Gastroesophageal sphincter (tissue), 4 donors: ENCODE measurements at places on chromosomes 11 and 22.

DNA sequence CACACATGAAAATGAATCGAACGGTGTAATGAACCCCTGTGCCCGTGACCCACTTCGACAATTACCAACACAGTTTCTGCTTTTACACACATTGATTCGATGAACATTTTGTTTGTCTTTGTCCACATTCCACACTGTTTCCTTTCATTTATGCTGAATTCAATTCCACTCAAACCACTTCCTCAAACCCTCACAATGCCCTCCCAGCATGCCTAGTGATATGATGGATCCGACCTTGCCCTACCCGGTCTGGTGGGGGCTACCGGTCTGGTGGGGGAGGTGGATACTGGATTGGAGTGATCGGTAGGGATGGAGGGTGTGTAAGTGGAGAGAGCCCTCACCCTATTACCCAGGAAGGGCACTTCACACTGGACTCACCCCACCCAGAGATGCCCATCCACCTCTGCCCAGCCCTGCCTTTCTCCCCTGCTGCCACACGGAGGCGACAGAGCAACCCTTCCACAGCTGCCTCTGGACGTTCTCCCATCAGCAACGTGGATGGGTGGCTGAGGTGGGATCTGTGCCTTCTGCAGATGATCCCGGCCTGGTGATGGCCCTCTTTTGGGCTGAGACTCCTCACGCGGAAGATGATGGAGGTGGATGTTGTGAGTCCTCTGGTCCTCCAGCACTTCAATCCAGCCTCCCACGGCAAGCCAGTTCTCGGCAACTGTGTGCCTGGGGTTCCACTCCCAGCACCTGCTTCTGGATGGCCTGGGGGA is 33.0 kb upstream of the P2RY2 start:
- peaks cover 4% of the 10 kb centered on the region for H3K27me3 ChIP-seq
- no peak overlapping the region for H3K4me3 ChIP-seq
- no peak overlapping the region for H3K27ac ChIP-seq
- no peaks in the 10 kb centered on the region for H3K36me3 ChIP-seq

- no peak overlapping the region for H3K27ac ChIP-seq
- H3K36me3 ChIP-seq, result no peaks in the 10 kb centered on the region
- no peak overlapping the region for H3K4me3 ChIP-seq
- ATAC-seq, result peak; percentile 46
- H3K27me3 ChIP-seq, result no peaks in the 10 kb centered on the region
Measured at GRCh38 chr11:35105319-35106079, 33.5 kb upstream of the CD44 start.

DNA sequence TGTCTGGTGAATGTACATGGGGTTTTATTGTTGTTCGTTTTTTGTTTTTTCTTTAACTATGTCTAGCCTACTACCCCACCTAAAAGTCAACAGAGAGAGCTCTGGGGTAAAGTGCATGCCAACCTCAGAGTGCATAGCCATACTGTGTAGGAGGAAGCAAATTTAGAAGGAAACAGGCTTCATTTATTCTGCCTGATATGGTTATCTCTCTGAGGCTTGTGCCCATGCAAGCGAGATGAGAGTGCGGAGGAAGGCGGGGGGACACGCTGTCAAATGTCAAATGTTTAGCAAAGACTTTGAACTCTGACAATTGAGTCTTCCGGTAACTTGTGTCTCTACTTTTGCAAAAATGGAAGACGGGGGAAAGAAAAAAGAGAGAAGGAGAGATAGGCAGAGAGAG is 295.5 kb downstream of the ETS1 start:
- H3K27me3 ChIP-seq, result no peaks in the 10 kb centered on the region
- no peak for ATAC-seq
- no peaks in the 10 kb centered on the region for H3K36me3 ChIP-seq
- no peak overlapping the region for H3K4me3 ChIP-seq
- no peak overlapping the region for H3K27ac ChIP-seq
- peaks cover 38% of the 10 kb centered on the region for H3K4me1 ChIP-seq

DNA sequence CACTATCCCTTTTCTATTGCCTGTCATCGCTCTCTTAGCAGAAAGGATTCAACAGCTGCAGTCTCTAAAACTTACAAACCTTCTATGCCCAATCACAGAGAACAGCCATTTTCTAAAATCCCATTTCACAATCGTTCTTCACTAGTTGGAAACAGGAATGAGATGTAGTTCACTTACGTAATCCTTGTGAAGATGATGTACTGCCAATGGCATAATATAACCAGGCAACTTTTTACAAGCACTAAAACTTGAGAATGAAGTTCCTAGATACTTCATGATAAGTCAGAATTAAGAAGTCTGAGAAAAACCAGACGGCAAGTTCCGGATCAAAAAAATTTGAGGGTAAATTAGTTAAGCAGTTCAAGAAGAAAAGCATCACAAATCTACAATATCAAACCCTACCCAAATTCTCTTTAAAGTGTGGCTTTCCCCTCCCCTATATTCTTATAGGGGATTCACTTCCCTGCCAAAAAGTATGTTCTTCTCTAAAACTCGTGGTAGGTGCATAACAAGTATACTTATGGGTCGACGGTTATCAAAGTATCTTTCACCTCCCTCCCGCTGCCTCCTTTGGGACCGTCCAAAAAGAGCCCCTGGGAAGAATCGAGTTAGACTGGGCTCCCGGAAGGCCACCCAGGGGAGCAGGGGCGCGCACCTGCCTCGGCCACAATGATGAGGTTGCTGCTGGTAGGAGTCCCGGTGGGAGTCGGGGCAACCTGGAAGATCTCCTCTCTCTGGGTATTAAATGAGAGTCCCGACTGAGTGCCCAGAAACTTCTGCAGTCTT is 666 bp downstream of the MSANTD4 start:
- peak overlapping the region; percentile 89 for H3K27ac ChIP-seq
- H3K4me3 ChIP-seq, result peak overlapping the region; percentile 88
- peaks cover 6% of the 10 kb centered on the region for H3K4me1 ChIP-seq
- ATAC-seq, result no peak

GRCh38 chr11:40037005-40037404 is 1422.4 kb downstream of the LRRC4C start:
- no peak for ATAC-seq
- H3K4me1 ChIP-seq, result no peaks in the 10 kb centered on the region
- H3K36me3 ChIP-seq, result no peaks in the 10 kb centered on the region
- no peaks in the 10 kb centered on the region for H3K27me3 ChIP-seq
- no peak overlapping the region for H3K27ac ChIP-seq

DNA sequence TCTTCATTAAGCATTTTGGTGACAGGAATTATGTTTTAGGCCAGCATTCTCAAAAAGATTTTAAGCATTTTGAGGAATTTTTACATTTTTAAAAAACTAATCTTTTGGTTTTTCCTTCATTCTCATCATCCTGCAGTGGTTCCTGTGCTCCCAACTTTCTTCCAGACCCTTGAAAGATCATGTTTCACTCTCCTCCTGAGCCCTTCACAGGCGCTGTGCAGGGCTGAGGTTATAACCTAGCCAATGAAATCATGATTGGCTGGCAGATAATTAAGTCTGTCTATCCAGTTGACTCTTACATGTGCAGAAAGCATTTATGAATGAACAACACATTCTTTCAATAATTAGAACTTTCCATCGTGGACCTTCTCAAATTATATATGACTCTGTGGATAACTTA is 226.3 kb downstream of the DDX10 start:
- no peak overlapping the region for H3K4me3 ChIP-seq
- no peaks in the 10 kb centered on the region for H3K4me1 ChIP-seq
- no peaks in the 10 kb centered on the region for H3K36me3 ChIP-seq
- no peak overlapping the region for H3K27ac ChIP-seq

DNA sequence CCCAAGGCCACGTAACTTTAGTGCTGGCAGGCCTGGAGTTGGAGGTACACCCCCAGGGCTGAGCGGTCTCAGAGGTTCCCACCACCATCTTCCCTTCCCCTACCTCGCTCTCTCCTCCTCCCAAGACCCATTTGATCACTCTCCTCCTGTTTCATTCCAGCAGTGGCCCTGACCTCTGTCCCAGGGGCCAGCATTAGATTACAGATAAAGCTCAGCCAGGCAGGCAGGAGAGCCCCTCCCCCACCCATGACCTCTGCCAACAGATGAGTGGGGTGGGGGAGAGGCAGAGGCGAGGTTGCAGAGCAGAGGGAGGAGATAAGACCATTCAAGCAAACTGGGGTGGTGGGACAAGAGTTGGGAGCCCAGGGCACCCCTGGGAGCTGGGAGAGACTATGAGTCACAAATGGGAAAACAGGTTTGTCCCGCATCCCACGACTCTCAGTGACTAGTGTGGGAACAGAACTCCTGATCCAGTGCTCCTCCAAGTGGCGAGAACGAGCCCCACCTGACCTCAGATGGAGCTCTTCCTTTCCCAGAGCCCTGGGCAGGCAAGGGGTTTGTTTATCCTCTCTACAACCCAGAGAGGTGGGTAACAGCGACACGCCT is 367.9 kb downstream of the MN1 start:
- ATAC-seq, result no peak
- H3K27ac ChIP-seq, result no peak overlapping the region
- peaks cover 7% of the 10 kb centered on the region for H3K27me3 ChIP-seq
- no peaks in the 10 kb centered on the region for H3K36me3 ChIP-seq
- H3K4me1 ChIP-seq, result peaks cover 11% of the 10 kb centered on the region

DNA sequence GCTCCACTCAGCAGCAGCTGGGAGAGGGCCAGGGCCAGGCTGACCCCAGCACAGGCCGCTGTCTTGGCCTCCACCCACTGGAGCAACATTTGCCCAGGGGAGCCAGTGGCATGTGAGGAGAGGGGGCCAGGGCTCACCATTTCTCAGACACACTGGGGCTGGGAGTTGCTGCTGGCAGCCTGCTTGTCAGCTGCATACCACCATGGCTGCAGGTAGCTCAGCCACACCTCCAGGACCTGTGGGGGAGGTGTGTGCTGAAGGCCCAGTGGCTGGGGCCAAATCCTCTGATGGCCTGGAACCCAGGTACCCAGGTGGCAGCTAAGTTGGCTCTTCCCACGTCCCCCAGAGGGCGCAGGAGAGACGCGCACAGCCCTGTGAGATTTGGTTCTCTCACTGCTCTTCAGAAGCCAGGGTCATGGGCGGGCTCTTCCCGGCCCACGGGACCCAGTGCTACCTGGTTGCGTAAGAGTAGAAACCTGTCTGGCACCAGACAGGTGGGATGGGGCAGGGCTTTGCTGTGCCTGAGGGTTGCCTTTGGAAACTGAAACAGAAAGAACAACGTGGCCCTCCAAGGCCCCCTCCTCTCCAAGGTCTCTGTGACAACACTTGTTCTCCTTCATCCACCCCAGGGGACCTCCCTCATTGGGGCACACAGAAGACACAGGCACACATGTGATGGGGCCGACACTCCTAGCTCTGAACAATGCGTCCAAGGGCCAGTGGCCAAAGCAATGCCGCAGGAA is 98.8 kb downstream of the MED15 start:
- H3K4me3 ChIP-seq, result no peak overlapping the region
- ATAC-seq, result peak; percentile 14

DNA sequence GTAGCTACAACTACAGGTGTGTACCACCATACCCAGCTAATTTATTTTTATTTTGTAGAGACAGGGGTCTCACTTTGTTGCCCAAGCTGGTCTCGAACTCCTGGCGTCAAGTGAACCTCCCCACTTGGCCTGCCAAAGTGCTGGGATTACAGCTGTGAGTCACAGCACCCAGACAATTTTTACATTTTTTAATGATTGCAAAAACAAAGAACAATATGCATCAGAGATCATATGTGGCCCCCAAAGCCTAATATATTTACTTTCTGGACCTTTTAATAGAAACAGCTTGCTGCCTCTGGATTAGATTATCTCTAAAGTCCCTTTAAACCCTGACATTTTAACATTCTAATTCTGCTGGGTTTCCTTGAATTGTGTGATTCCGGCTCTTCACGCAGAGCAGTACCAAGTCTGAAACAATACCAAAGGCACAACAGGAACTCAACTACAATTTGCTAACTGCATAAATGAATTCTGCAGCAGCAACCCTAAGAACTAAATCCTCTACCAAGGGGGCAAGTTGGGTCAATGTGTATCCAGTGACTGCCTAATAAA is 25.0 kb downstream of the RAB30 start:
- H3K27ac ChIP-seq, result peak overlapping the region; percentile 64
- no peaks in the 10 kb centered on the region for H3K36me3 ChIP-seq
- H3K27me3 ChIP-seq, result no peaks in the 10 kb centered on the region
- ATAC-seq, result no peak
- H3K4me1 ChIP-seq, result no peaks in the 10 kb centered on the region

DNA sequence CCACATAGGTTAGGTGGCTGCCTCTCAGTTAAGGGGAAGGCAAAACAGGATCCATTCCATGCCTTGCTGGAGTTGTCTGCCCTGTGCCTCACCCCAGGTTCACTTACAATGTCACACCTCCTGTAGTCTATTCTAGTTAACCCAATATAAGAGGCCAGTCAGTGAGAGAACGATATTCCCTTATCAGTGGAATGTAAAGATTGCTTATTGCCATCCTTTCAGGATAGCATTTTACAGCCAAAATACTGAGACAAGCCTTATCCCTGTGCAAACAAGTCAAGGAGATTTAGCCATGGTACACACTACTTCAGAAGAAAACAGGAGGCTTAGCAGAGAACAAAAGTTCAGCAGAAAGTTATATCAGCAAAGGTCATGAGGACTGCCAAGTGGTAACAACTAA is 5.5 kb downstream of the CYP2R1 start:
- no peaks in the 10 kb centered on the region for H3K4me1 ChIP-seq
- H3K4me3 ChIP-seq, result no peak overlapping the region
- H3K27me3 ChIP-seq, result no peaks in the 10 kb centered on the region
- H3K27ac ChIP-seq, result no peak overlapping the region
- ATAC-seq, result no peak

DNA sequence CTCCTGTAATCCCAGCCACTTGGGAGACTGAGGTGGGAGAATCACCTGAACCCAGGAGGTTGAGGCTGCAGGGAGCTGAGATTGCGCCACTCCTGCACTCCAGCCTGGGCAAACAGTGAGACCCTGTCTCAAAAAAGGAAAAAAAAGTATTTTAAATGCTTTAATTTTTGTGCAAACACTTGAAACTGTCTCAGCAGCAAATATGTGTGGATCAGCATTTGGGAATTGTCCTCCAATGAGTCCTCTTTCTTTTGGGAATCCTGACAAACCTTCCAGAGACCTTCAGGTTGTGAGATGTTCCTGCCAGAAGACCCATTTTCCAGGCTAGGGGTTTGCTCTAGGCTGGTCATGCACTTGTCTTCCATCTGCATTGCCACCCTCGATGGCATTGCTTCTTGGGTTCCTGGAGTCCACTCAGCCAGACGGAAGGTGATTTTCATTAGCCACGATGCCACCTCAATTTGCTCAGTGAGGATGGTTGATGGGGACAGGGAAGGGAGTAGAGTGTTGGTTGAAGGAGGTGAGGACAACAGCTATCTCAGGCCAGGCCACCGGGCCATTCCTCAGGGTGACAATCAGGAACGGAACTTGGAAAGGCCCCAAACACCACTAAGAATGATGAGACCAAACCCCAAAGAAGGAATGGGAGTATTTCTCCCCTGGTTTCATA is 55.4 kb downstream of the ST14 start:
- H3K4me1 ChIP-seq, result no peaks in the 10 kb centered on the region
- ATAC-seq, result no peak
- no peaks in the 10 kb centered on the region for H3K36me3 ChIP-seq

DNA sequence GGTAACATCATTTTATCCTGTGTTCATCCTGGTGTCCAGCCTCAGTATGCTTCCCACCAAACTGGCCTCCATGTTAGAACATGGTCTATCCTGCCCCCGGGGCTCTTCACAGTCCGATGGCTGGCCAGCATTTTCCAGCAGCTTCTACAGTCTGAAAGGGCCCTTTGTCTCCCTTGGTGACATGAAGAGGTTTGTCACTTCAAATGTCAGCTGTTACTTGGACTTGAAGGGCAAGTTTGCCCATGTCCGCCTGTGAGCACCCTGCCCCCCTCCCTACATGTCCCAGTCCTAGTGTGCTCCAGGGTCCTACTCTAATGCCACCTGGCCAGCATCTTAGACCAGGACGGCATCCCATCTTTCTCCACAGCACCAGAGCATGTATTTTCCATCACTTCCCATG is 24.7 kb downstream of the PATZ1 start:
- no peak for ATAC-seq
- H3K4me3 ChIP-seq, result no peak overlapping the region
- H3K27ac ChIP-seq, result no peak overlapping the region
- no peaks in the 10 kb centered on the region for H3K4me1 ChIP-seq
- H3K36me3 ChIP-seq, result no peaks in the 10 kb centered on the region
- no peaks in the 10 kb centered on the region for H3K27me3 ChIP-seq
